Cortex of kidney (tissue), 1 donor: ENCODE measurements at places on chromosomes 5 and 9.

GRCh38 chr9:112396872-112397271 lies 17.0 kb downstream of the HSDL2 start:
- DNase-seq: no peak

DNA sequence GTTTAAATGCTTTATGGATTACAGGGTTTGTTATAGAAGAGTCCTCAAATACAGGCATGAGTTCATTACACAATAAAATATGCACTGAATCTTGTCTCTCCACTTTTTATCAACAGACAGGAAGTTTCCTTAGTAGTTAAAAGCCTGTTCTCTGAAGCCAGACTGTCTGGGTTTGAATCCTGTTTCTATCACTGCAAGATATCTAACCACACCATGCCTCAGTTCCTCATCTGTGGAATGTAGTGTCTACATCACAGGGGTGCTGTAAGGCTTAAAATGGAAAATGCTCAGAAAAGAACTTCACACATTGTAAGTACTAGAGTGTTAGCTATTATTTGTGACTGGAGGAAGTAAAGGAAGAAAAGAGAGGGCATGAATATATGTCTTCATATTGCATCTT lies 9.3 kb downstream of the LIX1 start:
- DNase-seq: no peak

- no peak for DNase-seq
These were observed 183.0 kb upstream of the EFNA5 start for GRCh38 chr5:107853696-107854095.

GRCh38 chr9:114236391-114237138 lies 81.2 kb downstream of the COL27A1 start:
- no peak for DNase-seq

DNA sequence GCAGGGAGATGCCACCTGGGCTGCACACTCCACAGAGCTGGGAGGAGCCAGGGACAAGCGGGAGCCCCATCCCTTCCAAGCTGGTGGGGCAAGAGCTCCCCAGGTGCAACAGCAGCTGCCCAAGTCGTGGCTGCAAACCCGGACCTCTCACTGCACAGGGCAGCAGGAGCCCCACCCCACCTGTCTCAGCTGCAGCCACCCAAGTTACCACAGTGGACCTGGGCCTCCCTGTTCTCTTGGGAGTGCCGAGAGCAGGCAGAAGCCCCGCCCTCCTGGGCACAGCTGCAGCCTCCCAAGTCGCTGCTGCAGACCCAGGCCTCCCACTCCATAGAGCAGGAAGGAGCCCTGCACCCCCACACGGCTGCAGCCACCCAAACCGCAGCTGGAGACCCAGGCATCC lies 374.1 kb upstream of the ACO1 start:
- no peak for DNase-seq

- no peak for DNase-seq
These were observed 19.4 kb downstream of the FXN start for GRCh38 chr9:69054989-69055388.

- no peak for DNase-seq
These were observed 321.9 kb downstream of the EBF1 start for GRCh38 chr5:158777647-158778350.

DNA sequence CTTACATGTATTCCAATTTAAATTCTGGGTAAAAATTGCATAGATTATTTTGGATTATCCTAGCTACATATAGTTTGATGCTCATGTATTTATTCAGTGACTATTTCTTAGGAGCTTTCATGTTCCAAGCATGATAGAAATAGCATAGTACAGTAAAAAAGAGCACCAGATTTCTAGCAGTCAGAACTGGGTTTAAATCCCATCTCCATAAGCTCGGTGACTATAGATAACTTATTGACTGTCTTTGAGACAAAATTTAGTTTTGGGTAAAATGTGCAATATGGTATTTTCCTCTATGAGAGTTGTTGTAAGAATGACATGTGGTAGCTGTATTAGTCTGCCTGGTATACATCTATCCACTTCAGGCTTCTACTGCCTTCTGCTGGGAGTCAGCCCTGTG lies 889.6 kb downstream of the DTWD2 start:
- no peak for DNase-seq

DNA sequence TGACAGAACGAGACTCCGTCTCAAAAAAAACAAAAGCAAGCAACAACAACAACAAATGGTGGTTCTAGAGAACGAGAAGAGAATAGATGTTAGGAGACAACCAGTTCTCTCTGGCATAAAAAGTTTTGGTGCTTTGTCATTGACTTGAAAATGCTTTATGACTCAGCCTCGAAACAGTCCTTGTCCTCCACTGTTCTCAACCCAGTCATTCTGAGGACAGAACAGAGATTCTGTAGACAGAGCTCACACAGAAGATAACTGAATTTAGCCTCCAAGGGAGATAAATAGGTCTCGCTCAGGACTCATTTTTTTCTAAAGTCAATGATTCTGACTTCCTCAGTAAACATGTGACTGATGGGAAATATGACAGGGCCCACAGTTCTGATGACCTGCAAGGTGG lies 76.0 kb upstream of the FSTL4 start:
- DNase-seq: no peak

DNA sequence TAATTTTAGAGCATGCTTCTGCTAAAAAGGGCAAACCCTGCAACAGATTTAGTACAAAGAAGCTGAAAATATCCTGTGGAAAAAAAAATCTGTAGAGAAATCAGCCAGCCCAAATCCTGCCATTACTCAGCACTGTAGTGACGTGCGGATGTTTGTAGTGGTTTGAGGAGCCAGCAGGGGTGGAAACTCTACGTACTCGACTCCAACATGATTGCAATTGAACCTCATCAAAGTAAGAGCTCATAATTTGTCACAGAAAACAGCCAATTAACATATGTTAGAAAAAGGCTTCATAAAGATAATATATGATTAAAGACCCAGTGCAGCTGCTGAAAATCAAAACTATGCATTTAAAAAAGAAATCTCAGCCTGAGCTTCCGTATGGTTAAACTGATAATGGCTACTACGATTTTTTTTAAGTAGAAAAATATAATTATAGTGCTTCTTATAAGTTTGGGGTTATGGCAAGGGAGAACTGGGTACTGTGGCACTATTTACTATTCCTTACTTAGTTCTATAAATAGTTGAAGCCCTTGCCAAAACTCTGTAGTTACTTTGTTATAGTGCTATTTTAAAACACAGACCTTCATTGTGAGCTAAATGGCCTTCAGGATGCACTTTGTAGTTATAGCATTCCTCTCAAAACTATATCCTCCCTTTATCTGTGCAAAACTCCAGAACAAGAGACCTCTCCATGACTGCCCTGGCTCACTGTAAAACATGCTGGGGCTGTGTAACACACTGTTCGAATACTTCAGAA lies 49.4 kb downstream of the MEF2C start:
- DNase-seq: no peak

- DNase-seq: no peak
These were observed 860.1 kb downstream of the PTPRD start for GRCh38 chr9:9752722-9753121.

DNA sequence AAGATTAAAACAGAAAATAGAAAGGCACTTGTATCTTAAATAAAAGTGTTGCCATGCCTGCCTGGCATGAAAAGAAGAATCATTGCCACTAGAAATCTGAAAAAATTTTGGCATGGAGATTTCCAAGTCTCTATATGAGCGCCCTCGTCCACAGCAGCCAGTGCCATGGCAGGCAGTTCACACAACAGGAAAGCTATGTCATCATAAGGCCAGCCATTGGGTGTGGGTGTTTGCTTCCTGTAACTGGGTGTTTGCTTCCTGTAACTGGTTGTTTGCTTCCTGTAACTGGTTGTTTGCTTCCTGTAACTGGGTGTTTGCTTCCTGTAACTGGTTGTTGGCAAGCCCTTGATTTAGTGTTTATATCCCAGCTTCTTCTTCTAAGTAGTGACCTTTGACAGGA lies 446.7 kb downstream of the IRX1 start:
- no peak for DNase-seq

DNA sequence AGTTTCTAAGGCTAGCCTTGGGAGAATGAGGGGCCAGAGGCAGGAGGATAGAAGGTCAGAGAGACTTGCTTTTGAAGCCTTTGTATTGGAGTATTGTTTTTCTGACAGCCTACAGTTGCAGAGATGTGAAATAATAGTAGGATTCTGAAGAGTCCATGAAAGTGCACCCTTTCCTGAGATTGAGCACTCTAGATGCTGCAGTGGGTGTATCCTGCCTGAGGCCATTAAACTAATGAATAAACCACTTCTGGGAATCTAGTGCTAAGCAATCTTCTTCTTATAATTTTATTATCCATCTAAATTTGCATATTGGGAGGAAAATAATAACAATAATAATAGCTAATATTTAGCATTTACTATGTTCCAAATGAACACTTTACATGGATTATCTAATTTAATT lies 19.3 kb upstream of the NNT start:
- no peak for DNase-seq

DNA sequence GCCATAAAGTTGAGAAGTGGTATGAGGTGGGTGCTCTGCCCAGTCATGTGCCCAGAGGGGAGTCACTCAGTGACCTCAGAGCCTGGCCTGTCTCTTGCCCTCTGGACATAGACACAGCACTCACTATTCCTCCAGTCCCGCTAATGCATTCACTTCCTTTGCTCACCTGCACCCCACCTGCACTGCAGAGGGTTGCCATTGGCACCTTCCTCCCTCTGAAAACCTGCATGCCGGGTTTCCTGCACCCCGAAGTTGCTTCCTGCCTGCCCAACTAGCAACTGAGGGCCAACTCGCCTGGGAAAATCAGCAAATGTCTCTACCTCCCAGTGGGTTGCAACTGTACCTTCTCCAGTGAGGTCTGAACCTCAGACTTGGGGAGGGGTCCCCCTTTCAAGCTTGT lies 48.1 kb upstream of the SPTLC1 start:
- DNase-seq: no peak
